ENCODE measurements at places on chromosomes 1 and 21. TPM values are rescaled to one million over a fixed set of nuclear protein-coding genes. Genes with fewer than 3 reads are reported as not detected.

GRCh38 chr1:180633057-180634056 is 1.5 kb downstream of the XPR1 start:
- H3K27me3 ChIP-seq = no peaks in the 10 kb centered on the region
- peak; percentile 60 for DNase-seq
- no peaks in the 10 kb centered on the region for H3K36me3 ChIP-seq

DNA sequence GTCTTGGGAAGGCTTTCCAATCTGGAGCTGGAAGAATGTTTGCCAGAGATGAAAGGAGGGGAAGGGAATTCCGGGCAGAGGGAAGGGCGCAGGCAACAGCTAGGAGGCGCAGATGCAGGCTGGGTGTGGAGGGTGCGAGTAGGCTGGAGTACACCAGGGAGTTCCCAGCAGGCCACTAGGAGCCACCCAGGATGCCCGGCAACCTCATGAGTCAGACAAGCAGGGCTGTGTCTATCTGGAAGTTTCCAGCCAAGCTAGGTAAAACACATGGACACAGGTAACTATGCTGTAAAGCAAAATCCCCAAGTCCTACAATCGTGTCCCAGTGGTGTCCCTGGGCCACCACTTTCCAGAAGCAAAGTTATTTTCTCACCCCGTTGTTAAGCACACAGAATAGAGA is 990 bp upstream of the NBL1 start:
- peak overlapping the region; percentile 96 for H3K4me3 ChIP-seq
- H3K27ac ChIP-seq = peak overlapping the region; percentile 79
- peaks cover 18% of the 10 kb centered on the region for H3K4me1 ChIP-seq
- DNase-seq = peak; percentile 82

GRCh38 chr1:56688522-56689026 is 43.5 kb downstream of the PRKAA2 start:
- DNase-seq = peak; percentile 80
- no peaks in the 10 kb centered on the region for H3K36me3 ChIP-seq
- H3K27ac ChIP-seq = no peak overlapping the region
- H3K27me3 ChIP-seq = no peaks in the 10 kb centered on the region
- peaks cover 18% of the 10 kb centered on the region for H3K4me1 ChIP-seq

- H3K4me3 ChIP-seq = no peak overlapping the region
- H3K27ac ChIP-seq = peak overlapping the region; percentile 98
- H3K4me1 ChIP-seq = peaks cover 46% of the 10 kb centered on the region
- no peaks in the 10 kb centered on the region for H3K27me3 ChIP-seq
- DNase-seq = peak; percentile 97
- H3K36me3 ChIP-seq = no peaks in the 10 kb centered on the region
These were observed 69.2 kb upstream of the SGIP1 start for GRCh38 chr1:66464802-66465201.

DNA sequence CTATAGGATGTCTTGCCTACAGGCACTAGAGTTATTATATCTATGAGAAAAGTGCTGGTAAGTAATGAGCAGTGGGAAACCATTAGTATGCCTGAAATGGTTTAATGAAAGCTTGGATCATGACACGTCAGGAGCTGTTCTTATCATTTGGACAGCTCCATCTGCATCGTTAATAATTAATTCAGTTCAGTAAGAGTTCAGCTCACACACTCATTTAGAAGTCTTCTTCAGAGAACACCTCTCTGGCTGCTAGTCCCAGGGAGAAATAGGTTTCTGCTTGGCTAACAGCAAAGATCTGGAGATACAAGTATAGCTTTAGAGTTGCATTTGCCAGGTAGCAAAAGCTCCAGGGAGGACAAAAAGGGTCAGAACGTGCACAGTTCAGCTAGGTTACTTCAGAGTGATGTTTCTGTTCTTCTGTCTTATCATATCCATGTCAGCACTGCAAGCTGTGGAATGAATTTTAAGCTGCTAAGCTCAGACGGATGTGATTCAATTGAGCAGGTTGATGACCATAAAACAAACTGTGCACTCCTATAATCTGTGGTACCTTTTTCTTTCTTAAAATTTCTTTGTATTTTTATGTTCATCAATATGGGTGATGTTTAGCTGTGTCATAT is 173.6 kb downstream of the ADGRL2 start:
- no peaks in the 10 kb centered on the region for H3K4me1 ChIP-seq
- no peak overlapping the region for H3K4me3 ChIP-seq
- peaks cover 6% of the 10 kb centered on the region for H3K36me3 ChIP-seq
- DNase-seq = no peak
- H3K27ac ChIP-seq = no peak overlapping the region
- H3K27me3 ChIP-seq = no peaks in the 10 kb centered on the region

DNA sequence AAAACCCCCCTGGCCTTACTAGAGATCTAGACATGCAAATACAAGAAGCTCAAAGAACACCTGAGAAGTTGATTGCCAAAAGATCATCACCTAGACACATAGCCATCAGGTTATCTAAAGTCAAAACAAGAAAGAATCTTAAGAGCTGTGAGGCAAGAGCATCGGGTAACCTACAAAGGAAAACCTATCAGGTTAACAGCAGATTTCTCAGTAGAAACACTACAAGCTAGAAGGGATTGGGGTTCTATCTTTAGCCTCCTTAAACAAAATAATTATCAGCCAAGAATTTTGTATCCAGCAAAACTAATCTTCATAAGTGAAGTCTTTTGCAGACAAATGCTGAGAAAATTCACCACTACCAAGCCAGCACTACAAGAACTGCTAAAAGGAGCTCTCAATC is 12.2 kb upstream of the SPRR2F start:
- H3K27ac ChIP-seq = no peak overlapping the region
- H3K4me3 ChIP-seq = no peak overlapping the region
- H3K4me1 ChIP-seq = no peaks in the 10 kb centered on the region
- peaks cover 8% of the 10 kb centered on the region for H3K27me3 ChIP-seq
- DNase-seq = no peak
- no peaks in the 10 kb centered on the region for H3K36me3 ChIP-seq

DNA sequence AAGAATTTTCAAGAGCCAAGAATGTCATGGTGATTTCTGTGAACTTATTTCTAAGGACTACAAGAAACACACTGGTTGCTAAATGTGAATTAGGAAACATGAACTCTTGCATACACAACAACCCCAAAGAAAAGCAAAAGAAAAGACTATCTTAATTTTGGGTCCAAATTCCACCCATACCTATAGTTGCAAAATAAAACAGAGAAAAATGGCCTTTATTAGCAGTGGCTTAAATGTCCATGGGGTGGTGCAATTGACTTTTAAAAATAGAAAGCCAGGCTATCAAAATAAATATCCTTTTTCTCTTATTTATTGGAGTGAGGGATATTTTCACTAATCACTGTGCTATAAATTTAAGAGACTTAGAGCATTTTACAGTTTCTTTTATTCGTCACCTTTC is 80.9 kb upstream of the DPYD start:
- H3K36me3 ChIP-seq = no peaks in the 10 kb centered on the region
- H3K27me3 ChIP-seq = no peaks in the 10 kb centered on the region
- DNase-seq = peak; percentile 54
- peaks cover 79% of the 10 kb centered on the region for H3K4me1 ChIP-seq
- no peak overlapping the region for H3K4me3 ChIP-seq
- no peak overlapping the region for H3K27ac ChIP-seq

The SPRR5 gene
- total RNA-seq = not detected

DNA sequence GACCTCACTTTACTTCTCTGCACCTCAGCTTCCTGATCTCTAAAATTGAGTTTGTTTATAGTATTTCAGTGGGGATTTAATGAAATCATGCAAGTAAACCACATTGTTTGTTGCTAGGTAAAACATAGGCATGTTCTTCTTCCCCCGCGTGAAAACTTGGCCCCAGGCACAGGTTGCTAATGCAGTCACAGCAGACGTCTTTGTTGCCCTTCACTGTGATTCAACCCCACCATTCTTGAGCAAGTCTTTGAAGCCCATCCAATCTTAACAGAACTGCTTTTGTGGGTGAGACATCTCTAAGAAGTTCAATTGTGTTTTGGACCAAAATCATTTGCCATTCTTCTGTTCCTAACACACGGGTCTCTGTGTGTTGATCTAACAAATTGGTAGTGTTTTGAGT is 185.5 kb downstream of the ZNF281 start:
- H3K27ac ChIP-seq = peak overlapping the region; percentile 65
- no peak overlapping the region for H3K4me3 ChIP-seq
- peak; percentile 93 for DNase-seq
- H3K36me3 ChIP-seq = no peaks in the 10 kb centered on the region
- no peaks in the 10 kb centered on the region for H3K27me3 ChIP-seq

Measured in GM23248 (cell line).